ENCODE measurements at places on chromosomes 7 and 10.

- DNase-seq: no peak
Observed at GRCh38 chr10:44874166-44874565, 37.0 kb upstream of the TMEM72 start.

GRCh38 chr10:117950408-117950807 is 96.3 kb downstream of the RAB11FIP2 start:
- no peak for DNase-seq

DNA sequence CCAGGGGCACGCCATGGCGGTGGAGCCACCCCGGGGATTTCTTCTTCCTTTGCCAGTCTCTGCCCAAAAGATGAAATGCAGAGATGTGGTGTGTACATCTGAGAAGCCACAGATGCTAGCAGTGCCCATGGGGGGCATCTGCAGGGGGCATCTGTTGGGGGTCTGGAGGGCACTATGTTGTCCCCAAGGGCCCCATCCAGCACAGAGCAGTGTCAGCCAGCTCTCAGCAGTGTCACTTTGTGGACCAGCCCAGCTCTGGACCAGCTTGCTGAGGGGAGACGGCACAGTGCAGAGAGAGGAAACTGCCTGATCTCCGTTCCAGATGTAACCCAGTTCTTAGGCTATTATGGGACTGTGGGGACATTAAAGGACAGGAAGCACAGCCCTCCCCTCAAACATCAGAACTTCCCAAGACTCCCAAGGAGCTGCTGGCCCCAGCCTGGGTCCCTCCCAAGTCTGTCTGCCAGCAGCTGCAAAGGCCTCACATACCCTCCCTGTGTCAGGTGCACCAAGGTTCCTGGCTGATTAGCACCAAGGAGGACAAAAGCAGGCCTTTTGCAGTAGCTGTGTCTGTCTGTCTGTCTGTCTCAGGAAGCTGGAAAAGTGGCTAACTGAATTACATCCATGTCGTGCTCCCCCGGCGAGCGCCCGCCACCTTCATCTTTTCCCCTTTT is 536.5 kb downstream of the PTPRN2 start:
- no peak for DNase-seq

DNA sequence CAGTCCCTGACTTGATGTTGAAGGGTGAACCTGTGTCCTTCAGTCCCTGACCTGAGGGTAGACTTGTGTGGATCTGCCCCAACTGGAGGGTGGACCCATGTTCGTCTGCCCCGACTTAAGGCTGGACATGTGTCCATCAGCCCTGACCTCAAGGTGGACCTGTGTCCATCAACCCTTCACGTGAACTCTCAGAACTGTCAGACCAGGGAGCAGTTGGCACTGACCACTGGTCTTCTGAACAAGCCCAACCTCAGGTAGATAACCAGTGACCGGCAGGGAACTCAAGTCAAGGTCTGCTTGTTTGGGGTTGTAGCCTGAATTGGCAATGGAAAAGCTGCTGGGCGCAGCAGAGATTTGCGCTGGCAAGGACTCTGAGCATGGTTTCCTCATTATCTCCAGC is 96.5 kb downstream of the ADCY1 start:
- no peak for DNase-seq

DNA sequence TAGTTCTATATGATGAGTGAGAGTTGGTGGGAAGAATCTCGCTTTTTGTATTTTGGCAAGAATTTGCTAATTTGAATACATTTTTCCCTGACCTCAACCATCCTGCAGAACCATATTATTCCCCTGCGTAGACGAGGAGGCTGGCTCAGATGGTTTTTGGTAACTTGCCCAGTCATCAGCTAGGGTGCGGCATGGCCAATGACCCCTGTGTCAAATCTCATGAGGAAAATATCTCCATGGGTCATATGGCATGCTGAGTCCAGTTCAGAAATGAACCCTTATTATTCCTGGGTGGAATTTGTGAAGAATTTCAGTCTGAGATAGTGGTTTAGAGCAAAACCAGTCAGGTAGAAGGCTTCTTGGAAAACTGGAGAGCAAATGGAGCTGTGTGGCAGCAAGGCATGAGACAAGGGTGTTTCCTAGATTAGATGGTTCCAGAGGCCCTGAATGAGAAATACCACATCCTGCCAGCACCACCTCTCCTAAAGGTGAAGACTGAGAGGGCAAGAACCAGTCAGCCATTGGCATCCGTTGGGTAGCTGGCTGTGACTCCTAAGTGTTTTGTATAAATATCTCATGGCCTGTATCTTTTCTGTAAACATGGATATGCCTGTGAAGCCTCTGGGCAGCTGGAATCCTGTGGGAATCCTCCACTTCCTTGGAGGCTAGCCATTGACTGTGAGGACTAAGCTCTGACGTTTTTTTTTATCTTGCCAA is 5.8 kb upstream of the UPP1 start:
- DNase-seq: no peak

DNA sequence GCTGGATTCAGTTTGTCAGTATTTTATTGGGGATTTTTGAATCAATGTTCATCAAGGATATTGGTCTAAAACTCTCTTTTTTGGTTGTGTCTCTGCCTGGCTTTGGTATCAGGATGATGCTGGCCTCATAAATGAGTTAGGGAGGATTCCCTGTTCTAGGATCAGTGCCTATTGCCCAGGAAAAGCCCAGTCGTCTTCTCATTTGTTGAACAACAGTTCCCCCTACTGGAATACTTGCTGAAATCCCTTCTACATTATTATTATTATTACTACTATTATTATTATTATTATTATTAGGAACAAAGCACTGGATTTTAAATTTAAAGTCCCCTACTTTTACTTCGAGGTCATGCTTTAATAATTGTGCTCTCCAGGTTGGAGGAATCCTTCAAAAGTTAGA is 528.9 kb downstream of the MAGI2 start:
- no peak for DNase-seq

DNA sequence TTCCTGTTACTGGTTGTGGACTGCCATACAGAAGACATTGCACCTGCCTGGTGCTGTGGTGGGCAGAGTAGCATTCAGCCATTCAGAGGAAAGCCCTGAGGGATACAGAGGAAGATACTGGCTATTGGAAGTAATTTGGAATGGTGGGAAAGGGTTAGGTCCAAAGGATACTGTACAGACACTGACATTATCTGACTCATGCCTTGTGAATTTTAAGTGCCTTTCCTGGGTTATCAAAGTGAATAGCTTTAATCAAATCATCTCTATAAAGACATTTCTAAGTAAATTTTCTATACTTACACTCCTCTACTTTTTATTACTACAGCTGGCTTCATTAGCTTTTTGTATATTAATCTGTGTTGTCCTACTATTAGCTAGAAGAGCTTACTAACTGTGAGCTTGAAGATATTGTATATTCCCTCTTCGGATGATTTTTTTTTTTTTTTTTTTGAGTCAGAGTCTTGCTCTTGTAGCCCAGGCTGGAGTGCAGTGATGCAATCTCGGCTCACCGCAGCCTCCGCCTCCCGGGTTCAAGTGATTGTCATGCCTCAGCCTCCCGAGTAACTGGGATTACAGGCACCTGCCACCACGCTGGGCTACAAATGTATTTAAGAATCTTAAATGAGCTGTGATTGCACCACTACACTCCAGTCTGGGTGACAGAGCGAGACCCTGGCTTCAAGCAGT is 186.5 kb downstream of the ADK start:
- DNase-seq: no peak

DNA sequence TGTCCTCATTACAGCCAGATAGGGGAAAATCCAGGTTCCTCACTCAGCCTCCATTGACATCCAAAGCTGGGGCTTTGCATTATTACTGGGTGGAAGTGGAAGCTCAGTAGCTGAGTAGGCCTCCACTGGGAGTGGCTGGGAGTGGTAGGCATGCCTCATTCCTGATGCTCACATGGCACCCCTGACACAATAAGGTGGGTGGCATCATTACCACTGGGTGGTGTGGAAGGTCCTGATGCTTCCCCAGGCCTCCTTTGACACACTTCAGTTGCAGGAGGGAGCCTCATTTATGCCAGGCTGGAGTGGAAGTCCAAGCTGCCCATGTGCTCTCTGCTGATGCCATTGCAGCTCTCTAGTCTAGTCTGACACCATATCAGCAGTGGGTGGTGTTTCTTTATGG is 48.2 kb upstream of the GPR141 start:
- DNase-seq: no peak

GRCh38 chr7:1942941-1943289 is 272.8 kb downstream of the ELFN1 start:
- no peak for DNase-seq

DNA sequence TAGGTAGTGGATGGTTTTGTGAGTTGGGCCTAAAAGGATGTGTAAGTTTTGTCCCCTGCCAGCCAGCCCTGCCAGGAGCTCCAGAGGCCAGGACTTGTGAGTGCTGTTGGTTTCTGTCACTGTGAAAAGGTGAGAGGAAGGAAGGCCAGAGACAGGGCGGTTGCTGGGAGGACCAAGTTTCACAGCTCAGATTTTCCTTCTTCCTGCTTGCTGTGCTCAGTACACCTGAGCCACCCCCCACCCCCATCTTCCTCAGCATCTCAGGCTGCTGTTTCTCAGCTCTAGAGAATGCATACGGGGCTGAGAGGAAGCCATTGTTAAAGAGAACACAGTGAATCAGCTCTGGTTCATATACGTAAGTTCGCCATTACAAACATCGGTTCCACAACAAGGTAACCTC is 139.9 kb downstream of the BUB3 start:
- DNase-seq: no peak

- no peak for DNase-seq
Observed at GRCh38 chr10:61000769-61001730, 57.1 kb upstream of the RHOBTB1 start.
